BE2C (cell line): ENCODE measurements at places on chromosomes 7 and 10.

GRCh38 chr7:47496666-47497065 lies 85.2 kb downstream of the TNS3 start:
- DNase-seq, result no peak

- no peak for DNase-seq
Observed at GRCh38 chr10:68109331-68109730, at the start of gene MYPN. Gene MYPN, plus strand, starts transcription at chr10:68109488. Its CDS starts 11,951 bp downstream, at chr10:68121439.

GRCh38 chr10:93392121-93392520 lies 90.0 kb downstream of the MYOF start:
- no peak for DNase-seq

GRCh38 chr7:43869867-43870240 lies 537 bp upstream of the MRPS24 start:
- no peak for DNase-seq

DNA sequence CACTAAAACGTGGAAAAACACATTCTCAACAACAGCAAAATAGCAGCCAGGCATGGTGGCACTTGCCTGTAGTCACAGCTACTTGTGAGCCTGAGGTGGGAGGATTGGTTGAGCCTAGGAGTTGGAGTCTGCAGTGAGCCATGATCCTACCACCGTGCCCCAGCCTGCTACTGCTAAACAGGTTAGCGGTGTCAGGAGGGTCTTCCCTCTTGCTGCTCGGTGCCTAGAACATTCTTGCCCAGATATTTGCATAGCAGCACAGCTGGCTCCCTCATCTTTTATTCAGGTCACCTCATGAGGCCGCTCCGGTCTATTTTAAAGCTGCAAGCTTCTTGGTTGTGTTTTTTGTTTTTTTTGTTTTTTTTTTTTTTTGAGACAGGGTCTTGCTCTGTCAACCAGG lies 2.9 kb upstream of the RABGEF1 start:
- no peak for DNase-seq

DNA sequence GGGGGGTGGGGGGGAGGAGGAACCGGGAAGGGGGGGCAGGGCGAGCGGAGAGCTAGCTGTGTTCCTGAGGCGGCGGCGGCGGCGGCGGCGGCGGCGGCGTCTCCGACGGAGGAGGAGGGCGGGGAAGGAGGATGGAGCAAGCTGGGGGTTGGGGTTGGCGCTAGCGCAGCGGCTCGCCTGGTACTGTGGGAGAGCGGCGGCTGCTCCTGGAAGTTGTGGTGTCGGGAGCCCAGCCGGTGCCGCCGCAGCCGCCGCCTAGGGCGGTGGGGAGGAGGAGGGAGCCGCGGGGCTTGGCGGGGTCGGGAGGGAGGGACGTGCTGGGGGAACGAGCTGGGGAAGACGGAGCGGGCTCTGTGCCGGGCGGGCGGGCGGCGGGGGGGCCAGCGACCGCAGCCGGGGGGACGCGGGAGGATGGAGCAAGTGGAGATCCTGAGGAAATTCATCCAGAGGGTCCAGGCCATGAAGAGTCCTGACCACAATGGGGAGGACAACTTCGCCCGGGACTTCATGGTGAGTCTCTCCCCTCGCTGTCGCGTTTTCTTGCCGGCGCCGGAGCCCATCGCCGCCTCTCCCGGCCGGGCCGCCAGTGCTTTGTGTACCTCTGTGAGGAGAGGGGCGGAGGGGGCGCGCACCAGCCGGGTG lies at the start of gene PTPN12:
Gene PTPN12, plus strand, starts transcription at position 160 of the 642 bp plus-strand sequence. Its CDS starts 252 bp downstream, at position 412.
- DNase-seq, result peak; percentile 83

GRCh38 chr10:79021948-79022499 lies 46.7 kb upstream of the ZMIZ1 start:
- no peak for DNase-seq

DNA sequence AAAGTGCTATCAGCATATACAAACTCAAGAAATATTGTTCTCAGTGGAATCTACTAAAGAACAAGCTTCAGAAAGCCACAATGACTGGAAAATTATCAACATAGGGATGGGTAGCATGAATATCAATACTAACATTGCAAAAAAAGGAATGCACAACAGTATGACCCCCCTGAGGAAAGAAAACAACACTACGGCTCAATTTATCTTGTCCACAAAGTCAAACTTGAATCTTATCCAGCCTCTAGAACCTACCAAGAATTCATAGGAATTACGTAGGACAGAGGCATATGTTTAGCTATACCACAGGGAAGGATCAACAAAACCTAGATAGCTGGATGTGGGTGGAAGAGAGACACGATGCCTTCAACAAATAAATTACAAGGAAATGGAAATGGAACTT lies 54.6 kb downstream of the AGMO start:
- DNase-seq, result no peak

- peak; percentile 57 for DNase-seq
Observed at GRCh38 chr10:52740913-52741675, 31.5 kb downstream of the MBL2 start.

GRCh38 chr7:150439967-150440366 lies 10.5 kb upstream of the GIMAP8 start:
- no peak for DNase-seq

GRCh38 chr7:98900815-98901214 lies 22.5 kb downstream of the TRRAP start:
- no peak for DNase-seq

DNA sequence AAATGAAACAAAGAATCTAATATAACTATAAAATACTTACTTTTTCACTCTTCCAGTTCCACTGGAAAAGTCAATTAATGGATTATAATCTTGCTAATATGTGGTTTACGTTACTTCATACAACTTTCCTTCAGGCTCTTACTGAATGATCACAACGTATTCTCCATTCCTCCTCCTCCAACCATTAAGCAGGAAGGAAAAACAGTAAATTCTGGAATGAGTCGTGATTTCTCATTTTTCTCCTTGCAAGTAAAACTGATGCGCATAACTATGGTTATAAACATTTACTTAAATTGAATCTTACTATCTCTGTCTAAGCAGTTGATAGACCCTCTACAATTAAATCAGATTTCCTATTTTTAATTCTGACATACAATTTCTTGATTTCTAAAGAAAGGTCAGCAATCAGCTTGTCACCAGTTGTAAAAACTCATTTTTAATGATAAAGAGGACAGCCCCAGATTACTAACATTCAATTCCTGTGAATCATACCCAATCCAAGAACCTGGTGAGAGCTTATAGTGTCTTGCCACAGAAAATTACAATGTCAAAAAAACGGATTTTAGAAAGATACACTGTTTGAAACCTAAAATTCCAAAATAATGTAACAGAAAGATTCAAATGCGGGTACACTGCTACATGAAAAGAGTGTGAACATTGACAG lies 64.3 kb downstream of the EZH2 start:
- DNase-seq, result no peak

- DNase-seq, result no peak
Observed at GRCh38 chr7:37495574-37496184, 47.0 kb upstream of the ELMO1 start.

GRCh38 chr7:112410092-112410491 lies 40.2 kb upstream of the IFRD1 start:
- no peak for DNase-seq

GRCh38 chr7:43781726-43782607 lies 23.5 kb downstream of the BLVRA start:
- DNase-seq, result no peak

DNA sequence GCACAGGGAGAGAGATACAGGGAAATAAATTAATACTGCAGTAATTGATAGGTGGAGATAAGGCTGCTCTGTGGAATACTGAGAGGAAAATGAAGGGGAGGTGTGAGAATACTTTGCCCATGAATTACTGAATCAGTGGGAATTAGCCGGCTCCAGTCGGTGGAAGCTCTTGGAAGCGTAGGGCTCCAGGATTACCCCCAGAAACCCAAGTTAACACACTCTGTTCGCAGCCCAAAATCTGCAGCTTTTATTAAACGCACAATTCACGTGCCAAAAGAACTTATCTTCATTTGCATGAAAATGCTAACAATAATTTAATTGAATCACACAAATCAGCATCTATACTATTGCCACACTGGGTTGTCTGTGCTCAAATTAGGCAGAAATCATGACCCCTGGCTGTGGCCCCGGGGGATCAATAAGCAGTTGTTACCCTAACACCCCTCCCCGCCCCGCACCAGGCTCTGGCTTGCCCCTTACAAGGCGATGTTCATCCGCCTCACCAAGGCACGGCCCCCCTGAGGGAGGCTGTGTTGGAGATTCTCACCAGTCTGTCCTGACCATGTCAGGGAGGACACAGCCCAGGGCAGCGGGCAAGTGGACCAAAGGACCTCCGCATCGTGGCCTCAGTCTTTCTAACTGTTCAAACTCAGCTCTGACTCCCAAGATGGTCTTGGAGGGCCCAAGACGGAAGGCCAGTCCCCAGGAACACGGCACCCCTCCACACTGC lies 48.4 kb upstream of the MGMT start:
- no peak for DNase-seq

- no peak for DNase-seq
Observed at GRCh38 chr10:3745521-3745920, 39.5 kb downstream of the KLF6 start.

DNA sequence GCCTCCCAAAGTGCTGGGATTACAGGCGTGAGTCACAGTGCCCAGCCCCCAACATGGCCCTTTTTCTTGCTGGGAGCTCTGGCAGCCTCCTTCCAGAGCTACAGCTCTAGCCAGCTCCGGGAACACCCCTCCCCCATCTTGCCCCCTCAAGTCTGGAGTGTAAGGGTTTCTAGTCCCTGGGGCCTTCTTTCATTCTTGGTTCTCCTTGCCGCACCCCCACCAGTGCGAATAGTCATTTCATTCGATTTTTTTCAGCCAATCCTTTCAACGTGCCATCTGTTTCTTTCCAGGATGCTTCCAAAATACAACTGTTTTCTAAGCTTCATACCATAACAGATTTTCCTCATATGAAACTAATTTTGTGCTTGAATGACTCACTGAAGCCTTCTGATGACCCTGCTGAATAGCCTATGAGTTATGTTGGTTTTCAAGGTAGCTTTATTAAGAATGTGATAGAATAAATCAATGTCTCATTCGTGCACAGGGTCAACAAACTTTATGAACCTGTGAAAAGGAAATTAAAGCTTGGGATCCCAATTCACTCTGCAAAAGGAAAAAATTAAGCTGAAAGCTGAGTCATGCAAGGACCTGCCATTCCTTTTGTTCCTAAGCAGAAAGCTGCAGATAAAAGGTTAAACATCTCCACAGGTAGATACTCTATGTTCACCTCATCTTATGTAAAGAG lies 38.6 kb downstream of the CDC14C start:
- no peak for DNase-seq

DNA sequence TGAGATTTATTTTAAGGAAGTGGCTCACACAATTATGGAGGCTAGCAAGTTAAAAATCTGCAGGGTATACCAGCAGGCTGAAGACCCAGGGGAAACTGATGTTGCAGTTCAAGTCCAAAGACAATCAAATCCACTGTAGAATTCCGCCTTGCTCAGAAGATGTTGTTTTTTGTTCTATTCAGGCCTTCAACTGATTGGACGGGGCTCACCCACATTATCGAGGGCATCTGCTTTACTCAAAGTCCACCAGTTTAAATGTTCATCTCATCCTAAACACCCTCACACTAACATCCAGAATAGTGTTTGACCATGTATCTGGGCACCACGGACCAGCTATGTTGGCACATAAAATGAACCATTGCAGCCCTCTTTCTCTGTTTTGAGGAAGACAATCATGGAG lies 211.2 kb upstream of the GPR26 start:
- DNase-seq, result no peak

DNA sequence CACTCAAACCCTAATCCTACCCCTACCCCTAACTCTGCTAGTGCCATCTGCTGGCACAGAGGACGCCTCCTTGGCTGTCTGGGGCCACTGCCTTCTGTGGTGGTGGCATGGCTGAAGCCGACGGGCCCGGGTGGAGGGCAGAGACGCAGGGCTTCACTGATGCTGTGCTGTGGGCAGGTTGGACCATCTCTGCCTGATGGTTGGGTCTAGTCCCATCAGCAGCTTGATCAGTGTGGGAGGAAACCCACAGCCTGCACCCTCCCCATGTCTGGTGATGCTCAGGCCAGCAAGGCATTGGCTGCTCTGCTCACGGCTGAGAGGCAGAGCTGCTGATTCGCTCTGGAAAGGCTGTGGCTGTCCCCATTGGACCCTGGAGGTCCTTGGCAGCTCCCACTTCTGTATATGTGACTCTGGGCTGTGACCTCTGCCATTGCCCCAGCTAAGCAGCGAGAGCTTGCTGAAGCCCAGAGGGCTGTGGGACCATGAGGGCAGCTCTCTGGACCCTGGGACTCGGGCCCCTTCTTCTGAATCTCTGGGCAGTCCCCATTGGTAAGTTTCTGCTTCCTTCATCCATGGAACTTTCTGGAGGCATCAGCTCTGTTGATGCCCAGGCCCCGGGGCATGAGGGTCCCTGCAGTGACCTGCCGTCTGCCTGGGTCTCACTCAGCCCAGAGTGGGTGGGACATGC lies at the start of gene SCART1:
Gene SCART1, plus strand, starts transcription at position 430 of the 688 bp plus-strand sequence. Its CDS starts 53 bp downstream, at position 483.
- no peak for DNase-seq

DNA sequence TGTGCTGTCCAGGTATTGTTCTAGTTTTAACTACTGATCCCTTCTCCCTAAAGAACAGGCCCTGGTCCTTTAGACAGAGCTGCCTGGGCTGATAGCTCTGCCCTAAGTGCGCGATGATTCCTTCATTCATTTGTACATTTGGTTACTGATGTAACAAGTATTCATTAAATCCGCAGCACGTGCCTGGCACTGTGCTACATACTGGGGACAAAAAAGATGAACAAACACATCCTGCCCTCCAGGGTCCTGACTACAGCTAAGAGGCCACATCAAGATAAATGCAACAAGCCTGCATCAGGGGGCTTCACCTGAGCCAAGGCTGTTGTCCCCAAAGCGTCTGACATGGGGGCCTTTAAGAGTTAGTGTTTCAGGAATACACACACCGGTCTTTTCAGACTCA lies 99.0 kb upstream of the PODXL start:
- DNase-seq, result no peak

- no peak for DNase-seq
Observed at GRCh38 chr7:55513868-55514267, 58.4 kb downstream of the VOPP1 start.

GRCh38 chr10:48791267-48791928 lies 106.7 kb downstream of the WDFY4 start:
- no peak for DNase-seq

- DNase-seq, result no peak
Observed at GRCh38 chr7:53607961-53608360, 572.5 kb downstream of the POM121L12 start.

- no peak for DNase-seq
Observed at GRCh38 chr7:1611708-1612241, 41.9 kb upstream of the PSMG3 start.

DNA sequence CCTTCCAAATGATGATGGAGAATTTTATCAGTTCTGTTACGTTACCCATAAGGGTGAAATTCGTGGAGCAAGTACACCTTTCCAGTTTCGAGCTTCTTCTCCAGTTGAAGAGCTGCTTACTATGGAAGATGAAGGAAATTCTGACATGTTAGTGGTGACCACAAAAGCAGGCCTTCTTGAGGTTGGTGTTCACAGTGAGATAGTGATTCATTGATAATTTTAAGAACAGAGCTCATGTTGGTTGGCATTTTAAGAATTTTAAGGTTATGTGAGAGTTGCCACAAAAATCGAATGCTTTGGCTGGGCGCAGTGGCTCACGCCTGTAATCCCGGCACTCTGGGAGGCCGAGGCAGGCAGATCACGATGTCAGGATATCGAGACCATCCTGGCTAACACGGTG lies 25.9 kb downstream of the TAX1BP1 start:
- no peak for DNase-seq
